SW 1271 (cell line): ENCODE measurements at places on chromosomes 16 and 17.

DNA sequence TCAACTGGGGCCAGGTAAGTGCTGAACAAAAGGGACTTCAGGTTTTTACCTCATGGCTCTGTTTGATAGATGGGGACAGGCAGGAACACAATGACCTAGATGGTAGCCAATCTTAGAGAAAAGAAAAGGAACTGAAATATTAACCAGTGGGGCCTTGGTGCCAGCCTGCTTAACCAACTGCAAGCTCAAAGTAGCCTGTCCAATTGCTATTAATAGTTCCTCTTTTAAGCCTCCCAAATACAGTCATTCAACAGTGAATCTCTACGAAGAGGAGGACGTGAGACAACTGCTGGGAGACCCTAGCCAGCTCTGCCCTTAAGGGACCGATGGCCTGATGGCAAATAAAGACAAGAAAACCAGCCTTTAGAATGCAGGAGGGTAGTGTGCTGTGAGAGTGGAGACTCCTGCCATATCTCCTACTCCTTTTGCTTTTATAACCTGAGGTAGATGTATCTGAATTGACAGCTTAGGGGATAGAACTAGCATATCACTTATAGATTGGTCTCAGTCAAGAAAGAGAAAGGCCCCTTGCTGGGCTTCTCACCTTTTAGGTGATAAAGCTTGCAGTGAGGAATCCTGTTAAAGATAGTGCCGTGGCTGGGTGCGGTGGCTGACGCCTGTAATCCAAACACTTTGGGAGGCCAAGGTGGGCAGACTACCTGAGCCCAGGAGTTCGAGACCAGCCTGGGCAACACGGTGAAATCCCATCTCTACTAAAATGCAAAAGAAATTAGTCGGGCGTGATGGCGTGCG, 28.3 kb downstream of the ARSG start:
- DNase-seq: no peak

DNA sequence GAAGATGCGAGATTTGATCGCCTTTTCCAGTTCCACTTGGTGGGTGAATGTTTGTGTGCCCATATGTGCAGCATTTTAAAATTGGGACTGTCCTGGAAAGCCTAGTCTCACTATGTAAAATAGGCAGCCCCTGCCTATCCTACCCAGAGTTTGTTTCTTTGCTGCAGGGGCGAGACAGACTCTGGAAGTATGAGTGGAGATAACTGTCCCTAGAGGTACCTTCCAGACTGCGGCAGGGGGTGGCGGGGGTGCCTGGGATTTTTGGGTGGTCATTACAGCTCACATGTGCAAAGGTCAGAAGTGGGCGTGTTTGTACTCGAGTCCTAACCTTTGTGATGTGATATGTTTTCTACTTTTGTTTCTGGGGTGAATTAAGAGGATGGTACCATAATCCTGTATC, 36.6 kb downstream of the MPRIP start:
- no peak for DNase-seq

DNA sequence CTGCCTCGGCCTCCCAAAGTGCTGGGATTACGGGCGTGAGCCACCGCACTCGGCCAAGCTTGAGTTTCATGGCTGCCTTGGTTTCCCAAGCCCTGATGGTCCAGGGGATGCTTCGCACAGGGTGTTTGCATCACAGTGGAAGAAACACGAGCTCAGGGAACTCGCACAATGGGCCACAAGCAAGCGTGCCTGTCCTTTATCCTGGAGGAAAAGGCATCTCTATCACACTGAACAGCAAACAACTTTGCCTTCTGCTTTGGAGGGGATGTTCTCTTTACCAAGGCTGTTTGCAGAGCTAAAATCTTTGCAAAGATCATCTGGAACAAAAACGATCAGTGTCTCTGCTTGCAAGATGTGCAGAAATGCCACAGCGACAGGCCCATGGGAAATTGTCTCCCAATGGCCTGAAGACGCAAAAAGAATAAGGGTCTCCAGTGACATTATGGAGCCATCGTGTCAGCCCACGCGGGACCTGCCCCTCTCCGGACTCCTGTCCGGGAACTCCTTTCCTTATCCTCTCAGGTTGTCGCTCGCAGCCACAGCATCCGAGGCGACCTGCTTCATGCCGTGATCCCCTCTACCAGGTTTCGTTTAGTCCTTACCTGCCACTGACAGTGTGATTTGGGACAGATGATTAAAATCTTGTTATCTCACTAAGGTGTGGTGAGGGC, 44.1 kb upstream of the CBFA2T3 start:
- DNase-seq: no peak

- DNase-seq: no peak
Measured at GRCh38 chr17:691423-691822, 23.2 kb downstream of the VPS53 start.

- peak; percentile 55 for DNase-seq
Measured at GRCh38 chr16:67562918-67563707, 787 bp downstream of the CTCF start.

GRCh38 chr17:33506889-33507650, 214.0 kb upstream of the ASIC2 start:
- no peak for DNase-seq
